ENCODE measurements at places on chromosomes 5 and 9. TPM values are rescaled to one million over a fixed set of nuclear protein-coding genes. Genes with fewer than 3 reads are reported as not detected.

LCN10 gene
- total RNA-seq, result not detected

ZCCHC10 gene
- 15.6 TPM for total RNA-seq

SV2C gene
- total RNA-seq, result not detected

PHF24 gene
- not detected for total RNA-seq

SARDH gene
- total RNA-seq, result 0.91 TPM

OR2V2 gene
- total RNA-seq, result not detected

Measured in epithelial cell of umbilical artery (primary cell).